ENCODE measurements at places on chromosomes 3 and 15.
A peak's percentile ranks its signal among the peaks of the same experiment; 100 is the strongest.

GRCh38 chr3:172089250-172089649 is 49.9 kb downstream of the FNDC3B start:
- DNase-seq = no peak

DNA sequence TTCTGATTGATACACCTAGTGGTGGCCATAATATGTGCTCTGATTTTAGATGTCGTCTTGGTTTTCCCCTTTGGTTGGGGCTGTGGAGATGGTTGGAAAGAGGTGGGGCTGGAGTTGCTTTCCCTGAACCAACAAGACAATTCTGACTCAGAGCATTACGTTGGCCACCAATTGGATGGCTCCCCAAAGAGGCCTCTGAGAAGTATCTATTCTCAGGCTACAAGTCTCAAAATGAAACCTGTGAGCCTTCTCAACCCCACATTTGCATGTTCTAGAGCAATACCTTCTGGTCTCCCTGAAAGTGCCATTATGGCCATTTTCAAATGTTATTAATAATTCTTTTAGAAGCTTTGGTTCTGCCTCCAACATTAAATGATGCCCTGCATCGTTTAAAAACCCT is 188.4 kb upstream of the WNT5A start:
- DNase-seq = peak; percentile 37

DNA sequence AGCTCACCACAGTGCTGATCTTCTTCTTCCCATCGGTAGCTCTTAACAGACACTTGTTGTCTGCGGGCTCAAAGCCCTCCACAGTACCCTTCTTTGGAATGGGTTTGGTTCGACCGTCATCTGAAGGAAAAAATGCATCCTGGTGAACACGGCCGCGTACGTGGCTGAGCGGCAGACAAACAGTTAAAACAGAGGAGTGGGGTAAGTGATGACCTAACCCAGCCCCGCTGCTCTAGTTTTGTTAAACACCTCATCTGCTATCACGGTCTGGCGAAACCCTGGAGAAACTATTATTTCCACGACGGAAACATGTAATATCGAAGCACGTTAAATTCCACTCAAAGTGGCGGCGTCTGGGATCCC is 725 bp downstream of the SRP14 start:
- no peak for DNase-seq

DNA sequence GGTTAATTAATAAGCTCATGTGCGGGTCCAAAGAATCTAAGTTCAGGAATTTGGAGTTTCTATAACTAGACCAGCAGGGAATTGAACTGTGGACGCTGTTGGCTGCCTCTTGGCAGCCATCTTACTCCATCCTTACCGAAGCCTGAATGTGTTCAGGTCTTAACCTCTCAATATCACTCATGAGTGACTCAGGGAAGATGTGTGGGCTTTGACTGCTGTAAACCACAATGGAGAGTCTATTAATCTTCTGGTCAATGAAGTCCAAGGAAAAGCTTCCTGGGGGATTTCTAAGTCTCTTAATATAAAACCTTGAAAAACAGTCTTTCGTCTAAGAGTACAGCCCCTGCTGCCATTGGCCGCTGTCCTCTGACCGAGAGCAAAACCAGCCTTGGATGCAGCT is 46.7 kb upstream of the OXTR start:
- DNase-seq = no peak

- DNase-seq = no peak
Observed at GRCh38 chr3:188683032-188683521, 488.7 kb upstream of the TPRG1 start.

DNA sequence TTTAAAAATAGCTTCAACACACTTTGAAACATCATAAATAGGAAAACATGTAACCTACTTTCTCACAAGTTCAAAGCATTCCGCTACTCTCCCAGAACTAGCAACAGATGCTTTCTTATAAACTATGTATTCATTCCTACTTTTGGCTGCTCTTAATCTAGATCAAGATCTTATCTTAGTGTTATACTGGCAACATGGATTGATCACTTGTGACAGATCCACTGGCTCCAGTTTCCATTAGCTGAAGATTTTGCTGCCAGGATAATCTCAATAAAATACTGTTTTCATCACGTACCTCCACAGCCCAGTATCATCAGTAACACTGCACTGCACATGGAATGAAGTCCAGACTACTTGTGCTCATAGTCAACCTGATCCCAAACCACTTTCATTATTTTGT is 491.7 kb upstream of the AGTR1 start:
- no peak for DNase-seq

- DNase-seq = no peak
Observed at GRCh38 chr3:198032039-198032936, 72.3 kb downstream of the LMLN start.

- no peak for DNase-seq
Observed at GRCh38 chr3:142366434-142366833, 81.4 kb downstream of the XRN1 start.

DNA sequence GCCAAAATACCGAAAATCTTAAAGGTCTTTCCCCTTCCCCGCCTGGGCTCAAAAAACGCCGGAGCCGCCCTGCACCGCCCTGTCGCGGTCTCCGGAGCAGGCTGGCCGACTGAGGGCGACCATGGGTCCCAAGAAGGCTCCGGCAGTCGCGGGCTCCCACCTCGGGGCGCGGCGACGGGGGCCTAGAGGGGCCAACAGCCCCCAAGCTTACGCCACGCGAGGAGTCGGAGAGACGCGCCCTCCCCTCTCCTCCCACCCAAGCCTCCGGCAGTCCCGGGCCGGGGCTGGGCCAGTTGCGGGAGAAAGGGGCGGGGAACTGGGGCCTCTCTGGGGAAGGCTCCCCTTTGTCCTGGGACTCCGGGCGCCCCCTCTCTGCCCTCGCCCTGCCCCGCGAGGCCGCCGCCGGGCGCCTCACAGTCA is 69.2 kb downstream of the GOLGA8B start:
- DNase-seq = peak; percentile 47

DNA sequence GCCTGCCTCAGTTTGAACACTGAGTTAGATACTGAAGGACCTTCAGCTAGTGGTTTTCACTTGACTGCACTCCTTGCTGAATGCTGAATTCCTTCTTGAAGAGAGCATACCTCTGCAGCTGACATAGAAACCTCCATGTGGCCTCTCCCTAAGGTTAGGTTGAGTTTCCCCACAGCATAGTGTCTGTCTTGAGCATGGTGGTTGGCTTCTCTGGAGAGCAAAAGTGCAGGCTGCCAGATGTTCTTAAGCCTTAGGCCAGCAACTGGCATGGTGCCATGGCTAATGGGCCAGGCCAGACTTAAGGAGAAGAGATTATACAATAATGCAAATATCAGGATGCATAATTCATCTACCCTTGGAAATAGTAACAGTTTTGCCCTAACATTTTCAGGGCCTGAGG is 545.6 kb upstream of the ZNF385D start:
- no peak for DNase-seq

DNA sequence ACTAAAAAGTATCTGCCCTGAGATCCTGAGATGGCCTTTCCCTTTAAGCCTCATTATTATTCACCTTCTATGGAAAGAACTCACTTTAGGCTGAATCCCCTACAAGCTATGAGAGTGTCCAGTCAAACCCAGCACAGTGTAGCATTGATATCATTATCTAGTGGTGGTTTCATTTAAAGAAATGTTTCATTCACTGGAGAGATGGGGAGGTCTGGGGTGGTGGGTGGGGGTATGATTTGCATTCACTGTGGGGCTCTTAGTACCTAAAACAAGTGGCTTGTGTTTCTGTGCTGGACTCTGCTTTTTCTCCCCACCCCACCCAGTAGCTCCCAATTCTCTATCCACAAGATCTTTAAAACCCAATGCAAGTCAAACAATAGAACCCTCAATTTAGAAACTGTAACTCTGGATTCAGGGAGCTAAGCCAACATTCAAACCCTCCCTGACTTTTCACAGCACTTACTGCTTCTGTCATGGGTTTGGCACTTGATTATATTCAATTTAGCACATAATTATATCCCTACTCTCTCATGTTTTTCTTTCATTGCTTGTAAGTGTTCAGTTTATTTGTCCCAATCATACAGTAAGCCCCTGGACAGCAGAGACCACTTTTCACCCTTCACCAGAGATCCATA is 310.5 kb upstream of the THBS1 start:
- DNase-seq = no peak

- no peak for DNase-seq
Observed at GRCh38 chr3:40973141-40973540, 226.2 kb upstream of the CTNNB1 start.

DNA sequence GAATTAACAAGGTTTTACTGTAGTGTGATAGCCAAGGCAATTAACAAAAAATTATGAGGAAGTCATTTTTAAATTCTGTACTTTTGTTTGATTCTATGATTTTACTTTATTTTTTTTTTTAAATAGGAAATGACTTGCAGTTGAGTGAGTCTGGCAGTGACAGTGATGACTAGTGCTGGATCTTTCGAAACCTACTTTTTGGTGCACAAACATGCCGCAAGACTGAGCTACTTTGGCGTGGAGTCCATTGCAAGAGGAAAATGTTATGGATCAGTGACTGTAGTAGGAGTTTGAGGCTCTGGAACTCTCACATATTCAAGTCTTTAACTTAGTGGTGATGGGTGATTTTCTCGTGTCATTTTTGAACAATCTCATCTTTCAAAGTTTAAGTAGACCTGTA is 11.6 kb downstream of the EAF1 start:
- DNase-seq = no peak

DNA sequence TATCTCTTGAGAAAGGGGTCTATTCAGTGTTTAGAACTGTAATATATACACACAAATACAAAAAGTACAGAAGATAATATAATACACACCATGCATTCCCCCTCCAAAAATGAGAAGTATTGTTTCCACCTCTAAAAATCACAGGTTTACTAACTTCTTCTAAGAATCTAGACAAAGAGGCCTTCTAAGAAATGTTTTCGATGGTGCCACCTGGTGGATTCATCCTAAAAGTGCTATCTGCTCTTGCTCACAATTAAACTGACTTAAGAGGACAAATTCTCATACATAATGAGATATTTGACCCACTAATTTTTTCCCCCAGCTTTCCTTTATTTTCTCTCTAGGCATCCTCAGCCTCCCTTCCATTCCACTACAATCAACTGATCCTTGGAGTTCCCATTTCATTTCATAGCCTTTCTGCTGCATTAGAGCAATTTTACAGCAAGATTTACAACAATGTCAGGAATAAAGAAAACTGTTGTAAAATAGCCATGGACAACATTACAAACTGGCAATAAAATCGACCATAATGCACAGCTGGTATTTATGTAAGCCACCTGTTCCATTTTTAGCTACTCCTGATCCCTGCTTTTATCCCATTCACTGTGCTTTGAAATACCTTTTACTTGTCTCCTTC is 124.6 kb downstream of the ARRDC4 start:
- DNase-seq = no peak

DNA sequence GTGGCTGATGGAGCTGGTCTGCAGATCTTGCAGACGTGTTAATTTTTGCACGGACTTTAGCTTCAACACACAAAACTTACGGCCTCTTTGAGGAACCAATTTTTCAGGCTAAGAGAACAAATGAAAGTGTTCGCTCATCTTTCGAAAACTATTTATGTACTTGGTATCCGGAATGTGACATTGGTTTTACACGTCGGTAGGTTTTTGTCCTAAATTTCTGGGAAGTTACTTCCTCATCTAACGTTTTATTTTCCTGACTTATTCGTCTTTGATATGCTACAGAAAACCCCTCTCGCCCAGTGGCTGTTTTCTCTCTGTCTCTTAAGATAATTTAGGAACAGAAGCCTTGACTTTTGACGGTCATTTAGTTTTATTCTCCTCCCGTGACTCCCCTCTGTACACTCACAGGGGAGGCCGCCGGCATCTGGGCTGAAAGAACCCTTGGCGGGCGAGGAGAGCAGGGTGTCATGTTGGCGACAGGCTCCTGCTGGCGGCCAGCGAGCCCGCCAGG is 834 bp upstream of the GREM1 start:
- peak; percentile 24 for DNase-seq

DNA sequence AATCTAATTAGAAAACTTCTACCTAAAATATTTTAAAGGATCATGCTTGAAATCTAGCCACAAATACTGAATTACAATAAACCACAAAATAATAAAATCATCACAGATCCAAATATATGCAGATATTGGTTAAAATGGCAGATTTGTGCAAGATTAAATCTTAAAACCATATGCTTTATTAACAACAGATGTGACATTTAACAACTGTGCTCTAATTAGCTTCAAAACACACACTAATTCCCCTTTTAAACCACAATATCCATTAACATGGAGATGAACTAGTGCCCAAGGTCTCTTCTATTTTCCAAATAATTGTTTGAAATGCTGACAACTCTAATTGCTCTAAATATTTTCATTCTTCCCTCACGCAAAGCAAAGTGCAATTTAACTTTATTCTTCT is 1530.3 kb downstream of the SI start:
- DNase-seq = no peak

- DNase-seq = no peak
Observed at GRCh38 chr15:51799282-51800252, 29.9 kb upstream of the TMOD3 start.

- DNase-seq = no peak
Observed at GRCh38 chr15:68706256-68706655, 114.4 kb downstream of the ANP32A start.

DNA sequence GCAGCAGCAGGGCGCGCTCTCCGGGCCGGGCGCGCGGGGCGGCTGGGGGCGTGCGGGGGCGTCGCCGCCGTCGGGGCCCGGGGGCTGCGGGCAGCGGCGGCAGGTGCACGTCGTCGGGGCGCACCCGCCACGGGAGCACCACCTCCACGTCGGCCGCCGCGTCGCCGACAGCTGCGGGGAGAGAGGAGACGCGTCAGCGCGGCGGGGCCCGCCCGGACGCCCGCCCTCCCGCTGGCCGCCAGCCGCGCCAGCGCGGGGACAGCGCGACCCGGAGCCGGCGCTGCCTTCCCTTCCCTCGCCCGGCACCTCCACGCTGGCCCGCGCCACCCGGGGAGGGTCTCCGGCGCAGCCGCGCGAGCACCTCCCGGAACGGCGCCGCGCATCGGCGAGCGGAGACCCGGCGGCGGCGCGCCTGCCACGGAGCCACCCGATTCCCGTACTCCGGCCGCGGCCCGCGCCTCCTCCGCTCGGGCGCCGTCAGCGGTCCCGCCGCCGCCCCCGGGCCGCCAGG is 481 bp downstream of the ADAMTS17 start:
- DNase-seq = no peak

GRCh38 chr15:71273731-71274447 is 158.6 kb downstream of the THSD4 start:
- no peak for DNase-seq

GRCh38 chr3:81550415-81550814 is 211.0 kb downstream of the GBE1 start:
- no peak for DNase-seq

DNA sequence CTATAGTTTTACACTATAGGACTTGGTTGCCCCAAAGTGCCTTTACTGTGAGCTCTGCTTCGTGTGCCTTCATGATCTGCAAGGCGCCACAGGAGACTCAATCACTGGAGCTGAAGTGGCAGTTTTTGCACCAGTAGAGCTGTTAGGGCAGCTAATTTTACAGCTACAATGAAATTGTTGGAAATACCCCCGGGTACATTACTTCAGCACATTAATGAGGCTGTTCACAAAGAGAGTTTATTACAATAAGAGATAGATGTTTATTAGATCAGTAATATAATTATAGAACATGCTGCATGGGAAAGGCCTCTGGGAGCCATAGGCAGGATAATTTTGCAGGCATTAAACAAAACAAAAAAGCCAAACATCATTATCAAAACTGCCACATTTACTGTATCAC is 231.1 kb downstream of the CTNNB1 start:
- DNase-seq = no peak
